Caki2 (cell line): ENCODE measurements at places on chromosomes 16 and 17. TPM values are rescaled to one million over a fixed set of nuclear protein-coding genes. Genes with fewer than 3 reads are reported as not detected.
A peak's percentile ranks its signal among the peaks of the same experiment; 100 is the strongest.

DNA sequence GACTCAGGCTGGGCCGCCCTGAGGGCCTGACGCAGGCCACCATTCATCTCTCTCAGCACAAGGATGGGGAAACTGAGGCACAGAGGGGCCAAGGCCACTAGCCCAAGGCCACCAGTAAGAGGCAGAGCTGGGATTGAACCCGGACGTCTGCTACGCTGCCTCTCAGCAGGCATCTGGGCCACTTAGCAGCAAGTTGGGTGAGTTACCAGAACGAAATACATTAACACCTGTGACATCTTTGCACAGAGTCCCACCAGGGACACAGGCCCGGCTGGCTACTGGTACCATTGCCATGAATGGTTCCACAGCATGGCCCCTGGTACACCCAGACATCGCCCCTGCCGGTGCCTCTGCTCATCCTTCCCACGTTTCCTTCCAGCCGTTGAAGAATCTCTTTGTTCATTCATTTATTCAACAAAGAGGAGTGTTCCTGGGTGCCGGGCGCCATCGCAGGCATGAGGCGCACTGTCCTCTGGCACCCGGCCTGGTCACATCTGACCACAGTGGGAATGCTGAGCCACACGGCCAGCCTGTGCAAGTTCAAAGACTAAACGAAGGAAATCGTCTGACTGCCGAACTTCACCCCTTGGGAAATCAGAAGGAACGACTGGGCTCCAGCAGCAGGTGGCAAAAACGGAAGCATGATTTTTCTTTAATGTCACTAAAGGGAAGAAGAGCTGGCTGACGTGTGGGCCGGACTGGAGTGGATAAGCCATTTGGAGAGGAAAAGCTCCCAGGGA is 7.4 kb upstream of the ZNF469 start:
- no peak for DNase-seq

- DNase-seq, result peak; percentile 33
Measured at GRCh38 chr17:60577147-60577915, 22.7 kb upstream of the PPM1D start.

- no peak for DNase-seq
Measured at GRCh38 chr17:71505200-71505599, 615.6 kb upstream of the SOX9 start.

Gene SP2
- 0.03 TPM in 1 of 2 replicates, not detected in the other for total RNA-seq

GRCh38 chr17:39863918-39864746 is at the start of gene IKZF3:
IKZF3 (minus strand) TSS chr17:39864312; CDS start chr17:39864126, 186 bp downstream.
- peak; percentile 55 for DNase-seq

GRCh38 chr16:65770752-65771151 is 595.7 kb upstream of the CDH5 start:
- DNase-seq, result no peak

DNA sequence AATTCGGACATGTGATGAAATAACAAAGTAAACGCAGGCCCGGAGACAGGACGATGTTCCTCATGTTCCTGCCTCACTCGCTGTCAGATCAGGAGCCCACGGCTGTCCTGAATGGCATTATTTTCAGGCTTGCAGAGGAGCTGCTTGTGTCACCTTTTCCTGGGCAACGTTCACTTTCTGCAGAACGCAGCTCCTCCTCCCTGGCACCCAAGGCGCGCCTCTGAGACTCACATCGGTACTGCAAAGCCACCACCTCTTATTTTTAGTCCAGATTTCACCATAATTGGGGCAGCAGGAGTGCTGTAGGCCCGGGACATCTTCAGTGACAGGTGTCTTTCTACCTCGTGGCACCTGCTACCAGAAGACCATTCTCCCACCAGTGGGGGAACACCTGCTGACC is 8.0 kb upstream of the C16orf96 start:
- DNase-seq, result no peak

GRCh38 chr16:1771188-1771863 is at the start of gene NME3:
NME3 (minus strand) TSS chr16:1771543; CDS start chr16:1771534, 9 bp downstream.
- DNase-seq, result peak; percentile 75

Gene PIP4K2B
- 50.6 and 89.8 TPM in 2 replicates for total RNA-seq

- no peak for DNase-seq
Measured at GRCh38 chr17:18146980-18147379, 36.6 kb upstream of the ALKBH5 start.

Gene AATK
- total RNA-seq, result 0.09 and 2.1 TPM in 2 replicates

Gene AXIN2
- total RNA-seq, result not detected in 2 replicates

GRCh38 chr16:27678955-27679354 is 129.0 kb downstream of the KATNIP start:
- no peak for DNase-seq

GRCh38 chr17:10156599-10156947 is 41.8 kb downstream of the GAS7 start:
- no peak for DNase-seq

DNA sequence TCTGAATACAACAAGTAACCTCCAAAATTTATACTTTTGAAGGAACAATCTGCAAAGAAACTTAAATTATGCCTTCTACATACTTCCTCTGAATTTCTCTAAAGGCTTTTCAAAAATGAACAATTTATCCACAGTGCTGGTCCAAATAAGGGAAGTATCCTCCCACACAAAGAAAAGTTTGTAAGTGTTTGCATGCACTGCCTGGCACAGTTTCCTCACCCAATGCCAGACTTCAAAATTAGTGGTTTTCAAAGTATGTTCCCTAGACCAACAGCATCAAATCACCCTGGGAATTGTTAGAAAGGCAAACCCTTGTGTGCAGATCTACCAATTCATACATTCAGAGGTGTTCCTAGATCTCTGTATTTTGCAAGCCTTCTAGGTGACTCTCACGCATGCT is 82.5 kb downstream of the PCTP start:
- DNase-seq, result no peak

GRCh38 chr16:57549730-57550129 is 7.3 kb downstream of the ADGRG5 start:
- DNase-seq, result no peak

Gene KRT40
- not detected in 2 replicates for total RNA-seq

DNA sequence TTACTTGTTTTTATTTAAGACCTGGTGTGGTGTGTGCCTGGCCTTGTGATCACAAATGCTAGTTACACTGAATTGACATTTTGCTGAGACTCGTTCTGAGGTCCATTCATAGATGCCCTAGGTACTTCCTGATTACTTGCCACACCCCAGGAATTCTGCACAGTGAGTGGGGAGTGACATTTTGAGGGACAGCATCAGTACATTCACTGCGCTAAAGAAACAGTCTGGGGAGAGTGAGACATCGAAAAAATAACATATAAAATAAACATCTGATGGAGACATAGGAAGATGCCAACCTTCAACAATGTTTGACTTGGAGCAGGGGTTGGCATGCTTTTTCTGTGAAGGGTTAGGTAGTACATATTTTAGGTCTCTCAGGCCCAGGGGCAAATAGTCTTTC is 30.4 kb downstream of the ABCC1 start:
- peak; percentile 27 for DNase-seq

DNA sequence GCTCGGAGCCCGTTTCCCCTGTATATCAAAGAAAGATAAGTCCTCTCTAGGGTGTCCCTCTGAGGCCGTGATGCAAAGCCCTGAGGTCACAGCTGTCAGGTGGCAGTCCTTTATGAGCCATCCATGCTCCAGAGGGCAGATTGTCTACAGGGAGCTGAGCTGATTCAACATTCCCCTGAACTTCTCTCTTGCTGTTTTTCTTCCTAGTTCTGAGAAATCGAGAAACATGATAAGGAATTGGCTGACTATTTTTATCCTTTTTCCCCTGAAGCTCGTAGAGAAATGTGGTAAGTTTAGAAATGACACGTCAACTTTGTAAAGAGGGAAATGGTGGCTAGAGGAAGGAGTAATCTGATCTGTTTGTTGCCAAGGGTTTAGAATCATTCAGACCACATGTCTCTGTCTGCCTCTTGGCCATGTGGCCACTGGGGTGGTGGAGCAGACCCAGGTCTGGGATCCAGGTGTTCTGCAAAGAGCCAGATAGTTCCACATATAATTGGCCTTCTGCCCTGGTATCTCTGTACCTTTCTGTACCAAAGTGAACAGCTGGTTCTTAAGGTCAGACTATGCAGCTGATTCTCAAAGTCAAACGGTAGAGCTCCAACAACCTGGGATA is 3.5 kb downstream of the CTNS start:
- no peak for DNase-seq

DNA sequence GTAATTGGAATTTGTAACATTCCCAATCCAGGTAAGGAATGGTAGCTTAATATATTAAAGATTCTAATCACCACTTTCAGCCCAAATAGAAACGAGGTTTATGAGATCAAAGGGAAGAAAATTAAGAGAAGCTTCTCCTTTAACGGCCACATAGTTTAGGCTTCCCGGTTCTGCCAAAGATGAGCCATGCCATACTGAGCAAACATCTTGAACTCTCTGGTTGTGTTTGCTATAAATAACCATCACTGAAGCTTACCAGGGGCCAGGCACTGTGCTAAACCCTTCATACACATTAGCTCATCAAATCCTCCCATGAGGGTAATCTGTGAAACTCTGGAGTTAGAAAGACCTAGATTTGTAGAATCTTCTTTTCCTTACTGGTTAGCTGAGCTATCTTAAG is 2.8 kb downstream of the MYH11 start:
- no peak for DNase-seq

- DNase-seq, result no peak
Measured at GRCh38 chr16:179211-180092, 807 bp upstream of the HBQ1 start.

- peak; percentile 65 for DNase-seq
Measured at GRCh38 chr16:66551348-66551759, 1.0 kb upstream of the CKLF start.

Gene SREBF1
- 33.9 and 59.6 TPM in 2 replicates for total RNA-seq

DNA sequence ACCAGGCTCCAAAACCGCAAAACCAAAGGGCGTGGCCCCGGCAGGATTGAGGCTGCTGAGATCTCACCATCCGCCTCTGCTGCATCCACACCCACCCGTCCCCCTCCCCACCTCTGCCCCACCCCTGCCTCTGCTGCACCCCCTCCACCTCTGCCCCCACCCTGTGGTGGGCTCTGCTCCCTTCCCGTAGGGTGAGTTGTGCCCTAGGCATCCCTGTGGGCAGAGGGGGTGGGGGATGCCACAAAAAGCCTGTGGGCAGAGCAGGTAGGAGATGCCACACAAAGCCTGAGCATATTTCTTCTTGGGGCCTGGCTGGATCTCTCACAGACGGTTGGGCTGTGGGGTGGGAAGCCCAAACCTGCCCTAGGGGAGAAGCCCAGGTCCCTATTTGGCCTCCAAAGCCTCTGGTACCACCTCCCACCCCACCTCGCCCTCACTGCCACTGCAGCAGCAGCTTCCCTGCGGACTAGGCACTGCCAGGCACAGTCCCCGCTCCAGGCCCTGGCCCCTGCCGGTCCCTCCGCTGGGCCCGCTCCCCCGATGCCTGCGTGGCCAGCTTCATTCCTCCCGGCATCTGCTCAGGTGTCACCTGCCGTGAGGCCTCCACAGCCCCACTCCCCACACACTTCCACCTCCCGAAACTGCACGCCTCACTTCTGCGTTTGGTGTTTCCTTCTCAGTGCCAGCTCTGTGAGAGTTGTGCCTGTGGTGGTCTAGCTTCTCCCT is 11.3 kb upstream of the PABPN1L start:
- DNase-seq, result no peak

- no peak for DNase-seq
Measured at GRCh38 chr17:11302401-11303186, 61.6 kb downstream of the SHISA6 start.

Gene CCL11
- not detected in 2 replicates for total RNA-seq

GRCh38 chr17:80377798-80378197 is 37.2 kb upstream of the ENDOV start:
- no peak for DNase-seq

DNA sequence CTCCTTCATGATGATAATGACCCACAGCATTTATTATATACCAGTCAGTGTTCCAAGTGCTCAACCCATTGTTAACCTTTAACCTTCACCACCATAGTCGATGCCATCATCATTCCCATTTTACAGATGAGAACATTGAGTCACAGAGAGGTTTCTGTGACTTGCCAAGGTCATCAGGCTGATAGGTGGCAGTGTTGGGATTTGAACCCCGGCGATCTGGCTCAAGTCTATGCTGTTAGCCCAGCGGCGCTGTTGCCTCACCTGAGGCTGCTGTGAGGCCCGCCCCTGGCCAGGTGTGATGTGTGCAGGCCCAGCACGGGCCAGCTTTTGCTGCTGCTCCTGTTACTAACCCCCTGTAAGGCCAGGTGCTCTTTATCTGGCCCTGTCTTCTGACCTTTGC is 101.2 kb downstream of the OR1D5 start:
- DNase-seq, result no peak

GRCh38 chr16:57271867-57272495 is 12.5 kb downstream of the PLLP start:
- no peak for DNase-seq

DNA sequence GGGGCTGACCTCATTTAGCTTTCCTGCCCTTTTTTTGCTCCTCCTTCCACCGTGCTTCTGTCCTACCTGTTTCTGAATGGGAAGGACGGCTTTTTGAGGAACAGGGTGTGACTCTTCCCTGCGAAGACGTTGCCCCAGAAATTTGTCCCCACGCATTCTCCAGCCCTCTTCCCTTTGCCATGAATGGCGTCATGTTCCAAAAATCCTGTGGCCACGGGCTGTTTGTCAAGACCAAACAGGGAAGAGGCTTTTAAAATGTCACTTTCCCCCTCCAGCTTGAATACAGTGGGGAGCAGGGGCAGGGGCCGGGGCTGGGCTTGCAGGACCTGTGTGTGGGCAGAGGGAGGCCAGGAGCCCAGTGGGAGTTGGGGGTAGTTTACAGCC is 13.9 kb downstream of the MPRIP start:
- no peak for DNase-seq

DNA sequence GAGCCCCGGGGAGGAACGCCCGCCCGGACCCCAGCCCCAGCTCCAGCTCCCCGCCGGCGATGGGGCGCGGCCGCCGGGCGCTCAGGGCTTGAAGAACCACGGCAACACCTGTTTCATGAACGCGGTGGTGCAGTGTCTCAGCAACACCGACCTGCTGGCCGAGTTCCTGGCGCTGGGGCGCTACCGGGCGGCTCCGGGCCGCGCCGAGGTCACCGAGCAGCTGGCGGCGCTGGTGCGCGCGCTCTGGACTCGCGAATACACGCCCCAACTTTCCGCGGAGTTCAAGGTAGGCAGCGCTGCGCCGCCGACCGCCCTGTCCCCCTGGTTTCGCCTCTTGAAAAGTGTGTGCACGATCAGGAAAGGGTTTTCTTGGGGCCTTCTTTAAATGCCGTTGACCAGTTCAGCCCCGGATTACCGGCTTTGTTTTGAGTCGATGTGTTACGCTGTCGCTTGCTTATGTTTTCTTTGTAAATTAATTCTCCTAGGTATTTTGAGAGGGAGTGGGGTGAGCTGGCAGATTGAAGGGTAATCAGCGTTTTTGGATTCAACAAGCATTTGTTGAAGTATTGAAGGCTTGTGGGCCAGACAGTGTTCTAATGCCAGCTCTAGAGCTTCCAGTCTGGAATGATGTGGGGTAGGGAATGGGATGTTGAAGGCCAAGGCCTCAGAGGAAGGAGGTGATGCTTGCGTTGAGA is 681 bp downstream of the USP43 start:
- peak; percentile 53 for DNase-seq

Gene ADAP2
- total RNA-seq, result 15.5 and 21.6 TPM in 2 replicates

Gene KCNAB3
- total RNA-seq, result 0.29 TPM in 1 of 2 replicates, not detected in the other
